ENCODE measurements at places on chromosomes 4 and X. TPM values are rescaled to one million over a fixed set of nuclear protein-coding genes. Genes with fewer than 3 reads are reported as not detected.
A peak's percentile ranks its signal among the peaks of the same experiment; 100 is the strongest.

DNA sequence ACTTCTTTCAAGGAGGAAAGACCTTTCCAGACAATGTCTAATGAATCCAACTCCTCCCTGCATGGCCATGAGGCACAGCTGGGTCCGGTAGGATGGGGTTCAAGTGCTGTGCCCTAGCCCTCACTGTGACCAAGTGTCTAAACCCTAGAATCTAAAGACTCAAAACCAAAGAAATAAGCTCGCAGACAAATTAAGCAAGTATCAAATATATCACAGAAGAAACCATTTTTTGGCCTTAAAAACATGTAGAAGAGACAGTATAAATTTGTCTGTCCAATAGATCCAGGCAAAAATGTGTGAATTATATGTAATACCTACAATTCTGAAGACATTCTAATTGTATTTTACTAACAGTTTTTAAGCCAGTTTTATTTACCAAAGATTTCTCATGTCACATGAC lies 56.4 kb upstream of the WDR17 start:
- no peak overlapping the region for H3K4me3 ChIP-seq
- H3K27ac ChIP-seq: no peak overlapping the region
- H3K4me1 ChIP-seq: no peaks in the 10 kb centered on the region

- no peak overlapping the region for H3K27ac ChIP-seq
- H3K36me3 ChIP-seq: no peaks in the 10 kb centered on the region
- DNase-seq: peak; percentile 19
- H3K4me3 ChIP-seq: no peak overlapping the region
These were observed 41.4 kb downstream of the SRPX2 start for GRCh38 chrX:100685284-100685996.

GRCh38 chr4:102263024-102263787 lies 82.1 kb downstream of the SLC39A8 start:
- H3K36me3 ChIP-seq: peaks cover 11% of the 10 kb centered on the region
- H3K4me1 ChIP-seq: peaks cover 5% of the 10 kb centered on the region
- H3K27me3 ChIP-seq: no peaks in the 10 kb centered on the region
- DNase-seq: no peak
- no peak overlapping the region for H3K4me3 ChIP-seq
- no peak overlapping the region for H3K27ac ChIP-seq

GRCh38 chr4:77493120-77493752 lies 112.4 kb upstream of the CXCL13 start:
- peaks cover 25% of the 10 kb centered on the region for H3K27me3 ChIP-seq
- H3K27ac ChIP-seq: no peak overlapping the region
- DNase-seq: no peak
- H3K36me3 ChIP-seq: no peaks in the 10 kb centered on the region
- no peaks in the 10 kb centered on the region for H3K4me1 ChIP-seq

DNA sequence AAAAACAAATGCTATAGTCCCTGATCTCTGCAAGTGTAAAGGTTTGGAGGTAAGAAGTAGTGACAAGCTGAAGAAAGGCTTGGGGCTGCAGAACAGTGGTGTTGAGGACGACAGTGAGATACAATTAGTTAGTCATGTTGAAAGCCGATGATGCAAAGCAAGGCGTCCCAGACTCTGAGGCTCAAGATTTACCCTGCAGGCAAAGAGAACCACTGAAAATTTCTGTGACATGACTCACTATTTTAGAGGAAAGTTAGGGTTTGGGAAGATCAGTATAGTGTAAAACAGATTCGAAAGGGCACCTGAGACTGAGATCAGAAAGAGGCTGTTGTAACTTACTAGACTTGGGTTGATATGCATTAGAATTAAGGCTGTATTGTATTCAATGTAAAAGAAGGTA lies 281.3 kb upstream of the FTHL17 start:
- H3K36me3 ChIP-seq: no peaks in the 10 kb centered on the region
- no peaks in the 10 kb centered on the region for H3K27me3 ChIP-seq
- no peak overlapping the region for H3K4me3 ChIP-seq
- no peak for DNase-seq

RBMXL3 gene
- not detected for total RNA-seq

DNA sequence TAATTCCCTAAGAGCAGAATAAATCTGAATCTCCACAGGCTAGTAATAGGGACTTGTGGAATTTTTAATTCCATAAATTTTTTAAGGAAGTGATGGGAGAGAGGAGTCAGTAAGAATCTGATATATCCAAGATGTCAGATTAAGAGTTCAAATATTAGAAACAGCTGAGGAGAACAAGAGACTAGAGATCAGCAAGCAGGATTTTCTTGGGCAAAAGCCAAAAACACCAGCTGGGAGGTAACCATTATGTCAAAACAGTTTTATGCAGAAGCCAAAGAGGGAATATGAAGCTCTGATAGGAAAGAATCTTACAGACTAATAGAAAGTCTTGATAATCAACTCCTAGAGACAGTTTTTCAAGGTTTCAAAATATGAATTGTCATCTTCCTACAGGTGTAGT lies 72.2 kb upstream of the RBPJ start:
- no peaks in the 10 kb centered on the region for H3K36me3 ChIP-seq
- H3K4me3 ChIP-seq: no peak overlapping the region
- DNase-seq: no peak
- no peaks in the 10 kb centered on the region for H3K27me3 ChIP-seq

All from T-helper 17 cell (primary cell).